ENCODE measurements at places on chromosomes 16 and 17. TPM values are rescaled to one million over a fixed set of nuclear protein-coding genes. Genes with fewer than 3 reads are reported as not detected.

DNA sequence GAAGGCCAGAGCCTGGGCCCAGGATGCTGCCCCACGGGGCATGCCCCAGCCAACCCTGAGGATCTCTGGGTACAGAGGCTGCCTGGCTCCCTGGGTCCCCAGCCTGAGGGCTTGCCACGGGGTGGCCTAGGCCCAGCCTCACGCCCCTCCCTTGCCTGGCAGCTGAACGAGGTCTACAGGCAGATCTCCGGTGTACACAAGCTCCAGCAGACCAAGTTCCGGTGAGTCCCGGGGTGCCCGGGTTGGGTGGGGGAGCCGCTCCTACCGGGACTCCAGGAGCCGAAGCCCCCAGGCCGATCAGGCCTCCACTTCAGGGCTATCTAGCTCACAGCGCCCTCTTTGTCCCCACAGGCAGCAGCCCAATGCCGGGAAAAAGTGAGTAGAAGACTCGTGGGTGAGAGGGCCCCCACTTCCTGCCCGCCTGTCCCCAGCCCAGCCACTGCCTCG, 19.4 kb downstream of the ITGB4 start:
- no peaks in the 10 kb centered on the region for H3K4me1 ChIP-seq
- DNase-seq: no peak
- no peaks in the 10 kb centered on the region for H3K36me3 ChIP-seq
- H3K27ac ChIP-seq: no peak overlapping the region
- no peak overlapping the region for H3K4me3 ChIP-seq

- H3K27me3 ChIP-seq: no peaks in the 10 kb centered on the region
- DNase-seq: no peak
- H3K4me3 ChIP-seq: no peak overlapping the region
Measured at GRCh38 chr17:55177159-55177854, 87.5 kb upstream of the HLF start.

DNA sequence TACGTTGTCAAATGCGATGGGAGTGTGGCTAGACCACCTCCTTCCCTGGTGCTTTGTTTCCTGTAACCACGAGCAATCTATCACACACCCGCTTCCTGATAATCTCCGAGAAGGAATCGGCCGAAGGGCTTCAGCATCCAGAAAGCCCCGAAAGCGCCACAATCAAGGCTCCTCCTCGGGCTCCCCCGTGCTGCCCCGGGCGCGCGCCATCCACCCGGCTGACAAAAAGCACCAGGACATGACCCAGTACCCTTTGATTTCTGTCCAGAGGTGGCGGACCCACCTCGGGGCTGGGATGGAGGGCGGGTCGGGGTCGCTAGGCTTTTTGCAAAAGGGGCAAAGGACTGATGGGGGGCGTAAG, 743 bp upstream of the ARMC7 start:
- H3K27ac ChIP-seq: no peak overlapping the region
- no peaks in the 10 kb centered on the region for H3K36me3 ChIP-seq
- DNase-seq: no peak
- peak overlapping the region; percentile 69 for H3K4me3 ChIP-seq

GRCh38 chr16:69364088-69364487, 12.5 kb upstream of the TMED6 start:
- H3K27ac ChIP-seq: no peak overlapping the region
- H3K36me3 ChIP-seq: no peaks in the 10 kb centered on the region
- DNase-seq: no peak

- no peak overlapping the region for H3K27ac ChIP-seq
- DNase-seq: no peak
- no peaks in the 10 kb centered on the region for H3K27me3 ChIP-seq
- no peaks in the 10 kb centered on the region for H3K36me3 ChIP-seq
Measured at GRCh38 chr16:81816793-81817210, 37.7 kb downstream of the PLCG2 start.

DNA sequence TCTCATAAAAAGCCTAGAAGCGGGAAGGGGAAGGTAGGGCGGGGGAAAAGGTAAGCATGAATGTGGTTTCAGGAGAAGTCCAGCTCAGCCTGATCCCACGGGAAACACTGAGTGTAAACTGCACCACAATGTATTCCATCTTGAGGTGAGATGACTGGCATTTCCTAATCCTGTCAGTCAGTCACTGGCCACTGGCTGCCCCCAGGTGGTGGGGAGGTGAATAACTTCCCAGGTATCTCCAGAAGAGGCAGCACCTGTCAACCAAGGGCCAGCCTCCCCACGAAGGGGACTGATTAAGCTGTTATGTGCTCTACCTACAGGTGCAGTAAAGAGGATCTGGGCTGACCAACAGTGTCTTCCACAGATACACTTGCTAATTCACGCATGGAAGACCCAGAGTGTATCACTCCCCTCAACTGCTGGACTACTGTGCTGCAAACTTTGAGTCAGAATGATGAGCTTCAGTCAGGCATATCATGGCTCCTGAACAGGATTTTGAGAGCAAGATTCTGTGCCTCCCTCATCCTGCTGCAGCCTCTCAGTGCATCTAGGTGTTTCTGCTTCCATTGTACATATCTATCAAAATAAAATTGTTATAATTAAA, 108.5 kb upstream of the CCL2 start:
- H3K4me1 ChIP-seq: no peaks in the 10 kb centered on the region
- DNase-seq: peak; percentile 32
- no peaks in the 10 kb centered on the region for H3K36me3 ChIP-seq
- H3K27ac ChIP-seq: no peak overlapping the region

DNA sequence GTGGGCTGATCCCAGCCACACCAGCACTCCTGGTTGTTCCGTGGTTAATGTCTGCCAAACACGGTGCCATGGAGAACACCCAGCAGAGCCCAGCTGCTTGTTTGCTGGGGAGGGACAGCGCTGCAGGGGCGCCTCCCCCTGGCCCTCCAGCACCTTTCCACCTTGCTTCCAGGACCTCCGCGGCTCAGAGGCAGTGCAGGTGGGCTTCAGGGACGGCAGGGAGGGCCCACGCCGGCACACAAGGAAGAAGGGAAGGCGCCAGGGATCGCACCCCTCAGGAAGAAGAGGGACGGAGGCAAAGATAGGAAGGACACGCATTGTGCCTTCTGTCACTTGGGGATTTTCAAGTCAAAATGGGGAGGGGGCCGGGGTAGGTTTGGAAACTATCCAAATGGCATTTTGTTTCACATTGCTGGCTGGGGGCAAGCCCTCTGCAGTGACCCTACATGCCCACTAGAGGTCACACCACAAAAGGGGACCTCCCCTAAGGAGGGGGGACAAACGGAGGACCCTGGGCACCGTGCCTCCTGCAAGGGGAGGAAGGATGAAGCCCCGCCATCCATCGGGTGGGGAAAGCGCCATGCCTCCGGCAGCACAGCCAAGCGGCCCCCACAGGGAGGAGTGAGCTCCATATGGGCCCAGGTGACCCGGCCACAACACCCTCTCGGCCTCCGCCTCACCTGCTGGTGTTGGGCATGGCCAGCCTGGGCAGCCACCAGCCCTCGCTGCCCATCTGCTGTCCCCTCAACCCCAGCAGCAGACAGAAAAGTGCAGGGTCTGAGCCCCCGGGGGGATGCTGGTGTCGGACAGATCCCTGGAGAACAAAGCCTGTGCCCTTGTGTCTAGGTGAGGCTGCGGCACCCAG, 7.5 kb upstream of the C16orf95 start:
- no peak for DNase-seq
- H3K4me1 ChIP-seq: no peaks in the 10 kb centered on the region
- no peaks in the 10 kb centered on the region for H3K27me3 ChIP-seq
- H3K4me3 ChIP-seq: no peak overlapping the region
- no peak overlapping the region for H3K27ac ChIP-seq
- H3K36me3 ChIP-seq: no peaks in the 10 kb centered on the region

GRCh38 chr16:78675312-78675711, 575.9 kb downstream of the WWOX start:
- no peak overlapping the region for H3K27ac ChIP-seq
- H3K27me3 ChIP-seq: no peaks in the 10 kb centered on the region
- H3K4me1 ChIP-seq: no peaks in the 10 kb centered on the region

DNA sequence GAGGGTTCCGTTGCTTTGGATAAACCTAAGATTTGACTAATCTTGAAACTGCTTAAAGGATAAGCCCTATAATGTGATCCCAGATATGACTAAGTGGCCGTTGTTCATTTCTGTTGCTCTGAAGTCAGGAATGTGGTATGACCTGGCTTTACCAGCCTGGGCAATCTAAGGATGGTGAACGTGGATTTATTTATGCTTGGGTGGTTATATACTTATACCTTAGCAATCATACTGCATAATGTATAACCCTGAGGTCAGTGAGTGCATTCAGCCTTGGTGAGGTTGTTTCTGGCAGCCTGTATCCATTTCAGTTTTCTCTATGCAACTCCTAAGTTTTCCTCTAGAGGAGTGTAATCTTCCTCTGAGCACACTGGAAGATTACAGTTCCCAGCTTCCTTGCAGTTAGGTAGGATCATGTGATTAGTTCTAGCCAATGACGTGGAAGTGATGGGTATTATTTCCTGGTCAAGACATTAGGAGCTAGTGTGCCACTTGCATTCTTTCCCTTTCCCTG, 41.9 kb downstream of the FTO start:
- no peak for DNase-seq
- H3K4me1 ChIP-seq: no peaks in the 10 kb centered on the region

DNA sequence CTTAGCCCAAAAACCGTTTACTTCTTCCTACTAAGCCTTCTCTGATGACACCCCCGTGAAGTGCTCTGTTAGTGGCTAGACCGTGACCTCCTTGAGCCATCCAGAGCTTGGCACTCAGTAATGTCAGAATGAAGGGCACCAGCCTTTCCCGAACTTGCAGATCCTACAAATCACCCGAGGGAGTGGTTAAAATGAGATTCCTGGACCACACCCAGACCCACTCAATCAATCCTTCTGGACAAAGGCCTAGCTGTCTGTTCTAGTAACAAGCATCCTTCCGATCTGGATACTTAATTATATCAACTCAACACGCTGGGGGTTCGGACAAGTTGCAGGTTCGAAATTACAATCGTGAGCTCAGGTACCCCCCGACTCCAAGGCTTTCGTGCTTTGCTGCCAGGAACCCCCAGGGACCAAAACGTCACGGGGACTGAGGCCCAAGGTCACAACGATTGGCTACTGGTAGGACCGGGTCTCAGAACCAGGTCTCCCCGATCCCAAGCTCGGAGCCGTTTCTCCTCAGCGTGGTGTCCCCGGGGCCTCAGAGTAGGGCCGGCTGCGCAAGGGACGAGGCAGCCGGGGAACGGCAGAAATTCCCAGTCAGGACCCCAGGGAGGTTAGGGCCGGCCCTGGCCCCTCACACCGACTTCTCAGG, 527 bp downstream of the CIAPIN1 start:
- H3K4me1 ChIP-seq: no peaks in the 10 kb centered on the region
- H3K27me3 ChIP-seq: no peaks in the 10 kb centered on the region
- peak overlapping the region; percentile 84 for H3K4me3 ChIP-seq
- H3K27ac ChIP-seq: peak overlapping the region; percentile 85

- no peaks in the 10 kb centered on the region for H3K4me1 ChIP-seq
- H3K36me3 ChIP-seq: no peaks in the 10 kb centered on the region
- no peak overlapping the region for H3K27ac ChIP-seq
Measured at GRCh38 chr16:81852347-81852746, 73.3 kb downstream of the PLCG2 start.

DNA sequence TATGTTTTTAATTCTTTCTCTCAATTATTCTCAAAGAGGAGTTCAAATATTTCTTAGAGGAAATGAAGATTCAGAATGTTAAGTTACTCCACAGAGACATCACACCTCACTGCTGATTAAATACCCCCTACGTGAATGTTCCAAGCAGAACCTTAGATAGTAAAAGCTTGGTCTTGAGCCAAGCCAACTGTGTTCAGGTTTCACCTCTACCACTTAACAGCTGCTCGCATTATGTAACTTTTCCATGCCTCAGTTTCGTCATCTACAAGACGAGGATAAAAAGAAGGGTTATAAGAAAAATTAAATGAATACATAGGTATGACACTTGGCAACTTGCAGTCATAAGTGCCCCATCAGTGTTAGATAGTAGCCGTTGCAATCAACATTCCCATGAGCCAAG, 356.2 kb downstream of the RBFOX1 start:
- H3K27me3 ChIP-seq: no peaks in the 10 kb centered on the region
- no peak for DNase-seq
- H3K4me1 ChIP-seq: no peaks in the 10 kb centered on the region
- no peak overlapping the region for H3K4me3 ChIP-seq
- H3K36me3 ChIP-seq: no peaks in the 10 kb centered on the region

DNA sequence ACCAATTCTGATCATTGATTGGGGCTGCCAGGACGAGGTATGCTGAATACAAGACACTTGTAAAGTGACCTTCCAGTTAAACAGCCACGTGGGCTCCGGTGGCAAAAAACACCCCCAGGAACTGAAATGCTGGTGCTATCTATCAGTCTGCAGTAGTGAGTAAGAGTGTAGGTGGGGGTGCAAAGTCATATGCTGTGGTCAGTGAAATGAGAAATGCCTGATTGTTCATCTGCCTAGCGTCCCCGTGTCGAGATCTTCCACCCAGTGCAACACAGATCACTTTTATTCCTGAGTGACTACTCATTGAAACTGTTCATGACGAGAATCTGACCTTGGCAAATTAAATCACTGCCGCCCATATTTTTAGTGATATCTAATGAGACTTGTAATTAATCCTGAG, 806.5 kb upstream of the GOT2 start:
- H3K4me1 ChIP-seq: no peaks in the 10 kb centered on the region
- H3K27ac ChIP-seq: no peak overlapping the region

DNA sequence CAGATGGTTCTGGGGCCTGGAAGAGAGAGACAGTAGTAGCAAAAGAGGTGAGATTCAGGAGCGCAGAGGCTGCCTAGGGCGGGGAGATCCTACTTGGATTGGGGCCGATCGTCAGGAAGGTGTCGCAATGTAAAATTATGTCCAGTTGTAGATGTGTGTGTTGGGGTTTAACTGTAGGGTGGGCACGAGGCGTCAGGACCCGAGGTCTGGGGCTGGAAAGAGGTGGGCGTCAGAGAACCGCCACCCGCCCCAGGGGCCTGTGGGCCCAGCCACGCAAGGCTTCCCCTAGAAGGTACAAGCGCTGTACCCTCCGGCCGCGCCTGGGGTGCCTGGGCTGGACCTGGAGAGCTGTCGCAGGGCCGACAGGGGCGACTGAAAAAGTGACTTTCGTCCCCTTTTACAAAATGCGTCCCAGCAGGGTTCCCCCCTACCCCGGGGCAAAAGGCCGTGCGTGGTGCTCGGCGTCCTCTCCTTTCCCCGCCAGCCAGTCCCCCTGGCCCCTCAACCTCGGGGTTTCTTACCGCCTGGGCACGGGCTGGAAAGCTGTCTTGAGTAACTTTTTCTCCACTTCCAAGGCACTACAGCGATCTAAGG, 2.8 kb downstream of the IRX3 start:
- peak overlapping the region; percentile 97 for H3K27ac ChIP-seq
- H3K36me3 ChIP-seq: no peaks in the 10 kb centered on the region
- H3K27me3 ChIP-seq: no peaks in the 10 kb centered on the region
- no peaks in the 10 kb centered on the region for H3K4me1 ChIP-seq

NTN1 gene
- 9.2 TPM for total RNA-seq

TLCD2 gene
- total RNA-seq: 2.3 TPM

TM4SF5 gene
- not detected for total RNA-seq

RSAD1 gene
- 33.7 TPM for total RNA-seq

EPX gene
- not detected for total RNA-seq

ABCA5 gene
- total RNA-seq: 31.3 TPM

CMTM4 gene
- total RNA-seq: 57.7 TPM

KLHL10 gene
- total RNA-seq: 0.14 TPM

AARS1 gene
- total RNA-seq: 79.1 TPM

CHST5 gene
- 0.23 TPM for total RNA-seq

RND2 gene
- total RNA-seq: 1.6 TPM
